ENCODE measurements at places on chromosomes 6 and 20.

DNA sequence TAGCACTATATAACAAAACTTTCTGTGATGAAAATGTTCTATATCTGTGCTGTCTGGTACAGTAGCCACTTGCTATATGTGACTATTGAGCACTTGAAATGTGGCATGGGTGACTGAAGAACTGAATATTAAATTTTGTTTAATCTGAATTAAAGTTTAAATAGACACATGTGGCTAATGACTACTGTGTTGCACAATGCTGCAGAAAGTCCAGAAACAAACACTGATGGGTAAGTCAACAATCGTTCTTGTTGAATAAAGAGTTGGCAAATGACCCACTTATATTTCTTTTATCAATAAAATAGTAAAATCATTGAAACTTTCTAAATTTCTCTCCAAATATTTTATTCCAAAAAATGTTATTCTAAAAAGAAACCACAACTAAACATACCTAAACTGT, 81.8 kb downstream of the PROKR2 start:
- DNase-seq: no peak

DNA sequence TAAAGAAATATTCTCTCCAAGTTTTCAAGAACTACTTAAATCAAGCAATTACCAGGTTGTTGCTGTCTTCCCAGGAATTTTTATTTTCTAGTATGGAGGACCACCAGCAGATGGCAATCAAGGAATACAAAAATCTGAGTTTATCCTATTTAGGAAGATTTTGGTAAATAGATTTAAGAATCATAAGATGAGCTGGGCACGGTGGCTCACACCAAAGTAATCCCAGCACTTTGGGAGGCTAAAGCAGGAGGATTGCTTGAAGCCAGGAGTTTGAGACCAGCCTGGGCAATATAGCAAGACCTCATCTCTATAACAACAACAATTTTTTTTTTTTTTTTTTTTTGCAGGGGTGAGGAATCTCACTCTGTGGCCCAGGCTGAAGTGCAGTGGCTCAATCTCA, 19.3 kb upstream of the SEC63 start:
- DNase-seq: peak; percentile 49

DNA sequence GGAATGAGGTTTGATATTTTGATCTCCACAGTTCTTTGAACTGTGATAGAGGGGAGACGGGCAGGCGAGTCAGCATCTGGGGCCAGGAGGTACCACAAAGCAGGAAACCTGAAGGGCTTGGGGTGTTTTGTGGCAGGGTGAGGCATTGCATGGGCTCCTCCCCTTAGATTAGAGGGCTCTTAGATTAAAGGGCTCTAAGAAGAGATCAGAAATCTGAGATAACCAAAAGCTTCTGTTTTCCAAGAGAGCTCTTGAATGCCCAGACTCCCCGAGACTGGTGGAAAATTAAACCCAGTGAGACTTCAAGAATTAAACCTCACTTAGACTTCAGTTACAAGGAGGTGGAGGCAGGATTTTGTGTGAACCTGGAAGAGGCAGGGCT, 2.4 kb upstream of the GPX5 start:
- DNase-seq: no peak

- DNase-seq: no peak
Measured at GRCh38 chr6:111176038-111176759, 88.9 kb downstream of the SLC16A10 start.

GRCh38 chr20:50392138-50392866, 117.9 kb upstream of the PTPN1 start:
- no peak for DNase-seq

DNA sequence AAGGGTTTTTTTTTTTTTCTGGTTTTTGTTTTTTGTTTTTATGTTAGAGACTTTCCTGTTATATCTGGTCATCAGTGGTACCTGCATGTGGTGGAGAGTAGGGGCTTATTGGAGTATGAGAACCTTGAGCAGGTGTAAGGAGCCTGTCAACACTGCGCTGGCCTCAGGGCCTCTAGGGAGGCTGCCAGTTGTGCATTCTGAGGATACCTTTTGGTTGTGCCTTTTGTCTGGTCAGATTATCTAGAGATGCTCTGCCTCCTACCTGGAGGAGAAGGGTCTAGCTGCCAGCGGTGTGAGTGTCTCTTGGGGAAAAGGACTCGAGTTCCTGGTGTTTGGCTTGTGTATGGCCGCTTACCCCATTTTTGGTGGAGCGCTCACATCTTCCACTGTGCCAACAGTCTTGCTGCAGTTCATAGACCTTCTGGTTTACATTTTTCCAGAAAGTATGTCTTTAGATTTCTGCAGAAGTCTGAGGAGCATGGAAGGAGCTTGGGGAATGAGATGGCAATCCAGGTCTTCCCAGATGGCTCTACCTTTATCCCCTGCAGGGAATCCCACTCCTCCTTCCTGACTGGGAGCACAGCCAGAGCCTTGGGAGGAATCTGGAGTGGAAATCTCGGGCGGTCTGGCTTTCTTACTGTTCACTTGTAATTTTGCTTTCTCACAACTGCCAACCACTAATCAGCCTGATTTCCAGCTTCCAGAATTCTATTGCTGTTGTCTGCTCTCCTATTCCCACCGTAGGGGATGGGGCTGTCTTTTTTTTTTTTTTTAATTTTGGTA, 49.9 kb downstream of the PTPN1 start:
- no peak for DNase-seq

GRCh38 chr6:159890201-159890600, 587 bp upstream of the MAS1 start:
- DNase-seq: no peak

GRCh38 chr6:436308-437036, 44.9 kb downstream of the IRF4 start:
- no peak for DNase-seq

- no peak for DNase-seq
Measured at GRCh38 chr20:61303675-61304074, 51.6 kb downstream of the CDH4 start.

GRCh38 chr6:111723412-111723970, 117.8 kb upstream of the TRAF3IP2 start:
- DNase-seq: no peak

DNA sequence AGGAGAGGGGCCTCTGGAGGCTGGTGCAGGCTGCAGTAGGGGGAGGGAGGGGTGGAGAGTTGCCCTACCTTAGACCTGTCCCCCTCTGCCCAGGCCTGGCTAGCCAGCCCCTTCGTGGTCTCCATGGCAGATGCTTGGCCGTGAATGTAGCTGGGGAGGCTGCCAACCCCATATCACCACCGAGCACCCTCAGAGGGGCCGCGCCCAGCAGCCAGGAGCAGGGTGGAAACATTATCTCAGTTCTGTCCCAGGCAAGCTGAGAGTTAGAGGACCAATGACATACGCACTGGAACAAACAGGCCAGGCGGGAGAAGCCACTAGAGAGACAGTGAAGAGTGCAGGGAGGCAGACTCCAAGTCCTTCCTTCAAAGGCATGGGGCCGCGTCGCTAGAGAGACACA, 66.5 kb downstream of the LRFN2 start:
- no peak for DNase-seq

DNA sequence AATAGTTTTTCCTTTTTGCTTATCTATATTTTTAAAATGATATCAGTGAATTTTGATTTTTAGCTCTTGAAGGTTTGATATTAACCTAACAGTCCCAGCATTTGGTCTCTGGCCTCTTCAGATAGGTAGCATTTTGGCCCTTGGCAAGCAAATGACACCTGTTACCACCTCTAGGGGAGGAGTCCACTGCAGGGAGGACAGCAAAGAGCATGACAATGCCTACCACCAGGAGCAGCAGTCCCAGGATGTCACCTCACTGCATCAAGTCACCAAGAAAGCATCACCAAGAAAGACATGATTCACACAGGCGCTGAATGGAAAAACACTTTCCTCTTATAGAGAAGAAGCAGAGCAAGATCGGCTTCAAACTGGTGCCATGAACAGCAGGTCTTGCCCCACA, 224.3 kb downstream of the UBE3D start:
- no peak for DNase-seq

- DNase-seq: no peak
Measured at GRCh38 chr6:128471907-128472306, 48.5 kb downstream of the PTPRK start.

DNA sequence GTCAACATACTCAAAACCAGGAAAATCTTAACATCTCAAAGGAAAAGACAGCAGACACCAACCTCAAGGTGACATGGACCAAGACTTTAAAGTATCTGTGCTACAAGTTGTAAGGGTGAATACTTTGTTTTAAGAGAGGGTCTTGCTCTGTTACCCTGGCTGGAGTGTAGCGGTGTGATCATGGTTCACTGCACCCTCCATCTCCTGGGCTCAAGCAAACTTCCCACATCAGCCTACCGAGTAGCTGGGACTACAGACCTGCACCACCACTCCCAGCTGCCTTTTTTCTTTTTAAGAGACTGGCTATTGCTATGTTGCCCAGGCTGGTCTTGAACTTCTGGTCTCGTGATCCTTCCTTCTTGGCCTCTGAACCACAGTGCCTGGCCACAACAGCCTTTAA, 9.7 kb downstream of the AMD1 start:
- no peak for DNase-seq

- no peak for DNase-seq
Measured at GRCh38 chr6:53059648-53060589, 5.3 kb upstream of the FBXO9 start.

DNA sequence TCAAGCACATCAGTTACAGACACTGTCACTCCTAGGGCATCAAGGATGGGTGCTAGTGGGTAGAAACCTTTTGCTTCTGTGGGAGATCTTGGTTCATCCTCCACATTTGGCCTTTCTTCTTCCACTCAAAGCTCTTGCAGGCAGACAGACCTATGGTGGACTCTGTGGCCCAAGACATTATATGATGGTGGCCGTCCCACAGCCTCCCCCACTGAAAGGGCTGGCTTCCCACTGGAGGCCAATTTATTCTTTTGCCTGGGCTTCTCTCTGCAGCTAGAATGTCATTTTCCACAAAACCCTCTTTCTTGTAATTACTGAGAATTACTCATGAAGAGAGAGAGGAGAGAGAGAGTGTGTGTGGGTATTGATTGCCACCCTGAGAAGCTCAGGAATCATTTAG, 43.8 kb downstream of the CD40 start:
- DNase-seq: no peak

DNA sequence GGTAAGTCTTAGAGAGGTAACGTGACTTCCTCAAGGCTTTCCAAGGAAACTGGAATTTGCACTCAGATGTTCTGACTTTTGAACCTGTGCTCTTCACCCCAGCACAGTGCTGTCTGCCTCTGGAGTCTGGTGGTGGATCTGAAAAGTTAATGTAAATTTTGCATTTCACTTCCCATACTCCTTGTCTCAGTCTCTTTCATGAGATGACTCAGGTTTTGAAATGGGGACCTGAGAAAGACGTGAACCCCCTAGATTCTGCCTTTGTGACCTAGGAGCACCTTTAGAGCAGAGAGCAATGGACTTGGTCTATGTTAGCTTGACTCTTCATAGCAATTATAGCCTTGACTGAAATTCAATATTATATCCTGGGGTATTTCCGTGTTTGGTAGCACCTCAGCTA, 223.0 kb downstream of the QKI start:
- DNase-seq: no peak

GRCh38 chr6:136887953-136888352, 34.1 kb upstream of the SLC35D3 start:
- no peak for DNase-seq

DNA sequence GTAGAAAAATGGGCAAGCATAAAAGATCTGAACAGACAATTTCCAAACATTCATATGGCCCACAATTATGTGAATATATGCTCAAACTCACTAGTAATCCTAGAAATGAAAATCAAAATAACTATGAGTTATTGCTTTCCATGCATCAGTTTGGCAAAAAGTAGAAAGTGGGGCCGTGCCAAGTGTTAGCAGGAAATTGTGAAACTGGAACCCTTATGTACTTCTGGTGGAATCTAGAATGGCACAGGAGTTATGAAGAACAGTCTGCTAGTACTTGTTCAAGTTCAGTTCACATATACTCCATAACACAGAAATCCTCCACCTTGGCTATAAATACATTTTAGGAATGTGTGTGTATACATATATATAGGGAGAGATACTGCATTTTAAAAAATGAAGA, 89.8 kb downstream of the EYA2 start:
- DNase-seq: no peak

- no peak for DNase-seq
Measured at GRCh38 chr20:20553541-20553940, 158.9 kb downstream of the RALGAPA2 start.

DNA sequence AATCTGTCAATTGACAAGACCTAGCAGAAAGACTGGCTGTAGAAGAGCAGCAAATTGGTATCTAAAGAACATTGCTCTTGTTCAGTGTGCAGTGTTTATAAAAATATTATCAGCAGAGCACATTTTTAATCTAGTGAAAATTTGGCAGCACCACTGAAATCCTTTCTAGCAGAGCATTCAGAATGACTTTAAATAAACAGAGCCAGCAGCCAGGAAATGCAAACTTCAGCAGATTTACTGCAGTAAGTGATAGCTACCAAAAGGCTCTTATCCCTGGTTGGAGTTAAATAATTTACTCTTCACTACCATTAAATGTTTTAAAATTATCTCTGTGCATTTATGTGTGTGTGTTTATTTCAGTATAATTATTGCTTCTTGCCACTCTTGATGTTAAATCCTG, 590.9 kb upstream of the CITED2 start:
- no peak for DNase-seq

- DNase-seq: no peak
Measured at GRCh38 chr6:130788954-130789353, 38.3 kb upstream of the SMLR1 start.

GRCh38 chr6:69027861-69028260, 392.8 kb downstream of the ADGRB3 start:
- peak; percentile 31 for DNase-seq

GRCh38 chr6:20626165-20626564, 91.9 kb downstream of the CDKAL1 start:
- DNase-seq: no peak

- DNase-seq: no peak
Measured at GRCh38 chr6:152071318-152071717, 263.8 kb downstream of the ESR1 start.

- no peak for DNase-seq
Measured at GRCh38 chr6:167094436-167094819, 28.5 kb upstream of the CCR6 start.

DNA sequence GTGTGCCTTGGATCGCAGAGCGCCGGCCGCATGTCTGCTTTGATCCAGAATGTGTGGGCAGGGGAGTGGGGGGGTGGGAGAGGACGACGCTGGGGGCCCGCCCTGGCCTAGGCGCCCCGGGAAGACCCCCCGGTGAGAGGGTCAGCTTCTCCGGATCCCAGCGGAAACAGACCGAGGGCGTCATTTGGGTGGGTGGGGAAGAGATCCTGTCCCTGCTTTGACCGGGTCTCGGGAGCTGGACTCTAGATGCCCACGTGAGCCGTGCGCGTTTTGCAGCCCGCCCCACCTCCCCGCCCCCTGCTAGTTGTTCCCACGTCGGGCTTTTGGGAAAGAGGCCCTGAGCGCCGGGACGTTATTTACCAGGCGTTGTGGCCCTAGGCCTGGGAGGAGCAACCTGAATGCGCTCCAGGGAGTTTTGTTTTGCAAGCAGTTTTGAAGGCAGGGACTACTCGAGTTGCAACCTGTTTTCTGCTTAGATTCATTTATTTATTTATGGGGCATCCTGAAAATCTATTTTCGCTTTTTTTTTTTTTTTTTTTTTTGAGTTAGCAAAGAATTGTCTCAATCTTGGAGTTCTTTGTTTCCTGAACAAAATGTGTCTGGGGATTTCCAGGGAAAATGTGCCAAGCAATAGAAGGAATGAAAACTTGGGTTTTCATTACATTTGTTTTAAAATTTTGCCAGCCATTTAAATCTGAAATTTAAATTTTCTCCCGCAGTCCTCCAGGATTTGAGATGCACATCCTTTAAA, 1.6 kb downstream of the DSP start:
- peak; percentile 83 for DNase-seq

GRCh38 chr6:18742406-18742805, 355.3 kb downstream of the RNF144B start:
- no peak for DNase-seq
